ENCODE measurements at places on chromosomes 16 and 17.

- DNase-seq, result no peak
Measured at GRCh38 chr17:38713456-38714075, 8.5 kb downstream of the MLLT6 start.

- DNase-seq, result no peak
Measured at GRCh38 chr16:9816644-9817043, 365.6 kb downstream of the GRIN2A start.

GRCh38 chr16:57071831-57072582 is 20.4 kb upstream of the CPNE2 start:
- DNase-seq, result peak; percentile 43

GRCh38 chr16:78321620-78322360 is 222.3 kb downstream of the WWOX start:
- DNase-seq, result no peak

GRCh38 chr16:30066761-30067583 is 1.4 kb downstream of the ALDOA start:
- no peak for DNase-seq

- DNase-seq, result no peak
Measured at GRCh38 chr17:50307654-50308053, 33.4 kb downstream of the TMEM92 start.

DNA sequence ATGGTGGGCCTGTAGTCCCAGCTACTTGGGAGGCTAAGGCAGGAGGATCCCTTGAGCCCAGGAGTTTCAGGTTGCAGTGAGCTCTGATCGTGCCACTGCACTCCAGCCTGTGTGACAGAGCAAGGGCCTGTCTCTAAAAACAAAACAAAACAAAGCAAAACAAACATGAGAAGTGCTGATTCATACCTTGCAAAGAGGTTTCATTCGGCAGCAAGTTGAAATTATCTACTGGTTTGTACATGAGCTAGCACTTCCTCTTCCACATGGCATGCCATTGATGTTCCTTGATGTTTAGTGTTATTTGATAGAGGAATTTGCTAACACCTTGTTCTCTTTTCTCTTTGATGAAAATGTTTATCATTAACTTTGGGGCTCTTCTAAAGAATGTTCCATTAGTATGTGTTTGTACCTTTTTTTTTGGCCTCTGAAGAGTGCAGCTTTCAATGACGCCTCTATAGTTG is 50.6 kb downstream of the SPECC1 start:
- no peak for DNase-seq

Data from fibroblast of skin of right biceps (primary cell).